ENCODE measurements at places on chromosomes 16 and 17. TPM values are rescaled to one million over a fixed set of nuclear protein-coding genes. Genes with fewer than 3 reads are reported as not detected.

Gene TEX19
- total RNA-seq, result 0.24 TPM

Gene KRTAP1-1
- total RNA-seq, result not detected

Gene CDR2L
- total RNA-seq, result 15.1 TPM

Gene TAC4
- total RNA-seq, result not detected

Gene OTOA
- total RNA-seq, result not detected

Gene AARSD1
- 32.6 TPM for total RNA-seq

Gene ABI3
- not detected for total RNA-seq

Gene TTYH2
- total RNA-seq, result 2.9 TPM

Gene CLEC3A
- not detected for total RNA-seq

Gene TMEM95
- total RNA-seq, result 0.50 TPM

Gene HBA1
- not detected for total RNA-seq

Gene TMC5
- 22.1 TPM for total RNA-seq

Gene CMTM2
- 0.65 TPM for total RNA-seq

- no peak for DNase-seq
Observed at GRCh38 chr17:29430275-29430674, 40.1 kb downstream of the TAOK1 start.

DNA sequence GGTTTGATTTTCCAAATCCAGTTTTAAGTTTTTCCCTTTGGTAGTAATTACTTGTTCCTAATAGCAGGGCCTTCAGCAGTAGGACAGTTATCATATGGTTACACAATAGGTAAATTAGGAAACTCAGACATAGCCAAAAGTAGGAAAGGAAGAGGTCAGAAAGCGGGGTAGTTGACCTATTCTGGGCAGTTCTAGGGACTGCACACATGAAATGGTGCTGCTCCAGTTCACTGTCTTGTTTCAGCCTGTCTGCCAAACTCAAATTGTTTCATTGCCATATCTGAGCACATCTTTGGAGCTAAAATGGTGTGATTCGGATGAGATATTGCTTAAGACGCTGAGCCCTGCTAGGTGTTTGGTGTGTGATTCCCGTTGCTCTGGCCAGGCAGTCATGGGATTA, 56.7 kb downstream of the TANGO6 start:
- DNase-seq, result no peak

DNA sequence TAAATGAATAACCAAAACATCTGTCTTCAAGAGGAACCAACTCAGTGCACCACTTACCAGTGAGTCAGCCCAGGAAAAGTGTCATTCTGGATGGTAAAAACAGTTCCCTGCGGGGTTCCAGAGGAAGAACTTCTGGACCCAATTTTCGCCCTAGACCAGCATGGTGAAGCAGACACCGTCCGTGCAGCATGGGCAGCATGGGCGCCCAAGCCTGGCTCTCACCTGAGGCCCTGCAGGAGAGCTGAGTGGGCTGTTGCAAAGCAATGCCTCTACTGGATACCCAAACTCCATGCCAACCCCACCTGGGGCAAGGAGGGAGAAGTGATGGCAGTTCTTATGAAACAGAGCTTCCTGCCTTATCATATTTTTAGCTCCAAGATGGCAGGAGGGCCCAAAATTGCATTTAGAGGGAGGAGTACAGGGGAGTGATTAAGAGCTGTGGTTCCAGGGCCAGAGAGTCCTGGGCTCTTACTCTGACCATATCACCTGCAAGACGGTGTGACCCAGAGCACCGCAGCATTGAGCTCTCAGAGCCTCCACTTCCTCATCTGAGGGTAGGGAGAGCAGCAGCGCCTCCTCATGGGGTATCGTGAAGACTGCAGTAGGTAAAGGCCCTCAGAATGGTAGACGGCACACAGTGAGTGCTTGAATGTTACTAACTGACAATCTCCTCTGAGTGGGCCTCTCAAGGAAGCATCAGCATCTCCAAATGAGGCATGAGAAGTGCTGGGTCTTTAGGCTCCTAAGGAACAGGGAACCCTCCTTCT, 16.6 kb upstream of the INPP5K start:
- no peak for DNase-seq

DNA sequence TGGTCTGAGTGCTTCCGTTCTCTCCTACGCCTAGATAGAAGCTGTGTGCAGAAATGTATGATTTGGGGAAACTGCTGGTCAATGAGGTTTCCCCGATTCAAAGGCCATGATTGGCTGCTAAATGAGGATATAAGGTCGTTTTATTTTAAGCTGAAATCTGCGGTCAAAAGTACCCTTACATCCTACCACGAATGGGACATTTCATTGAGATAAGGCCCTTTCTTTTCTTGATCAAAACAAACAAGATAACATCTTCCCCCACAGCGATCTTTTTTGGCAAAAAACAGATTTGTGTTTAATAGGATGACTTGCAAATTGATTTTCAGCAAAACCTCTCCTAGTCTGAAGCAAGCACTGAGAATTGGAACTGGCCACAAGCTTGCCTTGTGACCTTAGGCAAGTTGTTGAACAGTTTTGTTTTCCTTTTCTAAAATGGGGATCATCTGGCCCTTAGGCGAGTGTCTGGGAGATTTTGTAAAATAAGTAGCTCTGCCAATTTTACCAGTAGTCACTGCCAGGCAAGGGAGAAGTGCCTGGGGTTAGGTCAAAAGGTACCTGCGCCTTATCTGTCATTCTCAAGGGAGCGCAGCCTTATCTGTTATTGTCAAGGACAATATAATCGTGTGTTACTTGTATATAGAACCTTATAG, 635 bp downstream of the SCPEP1 start:
- no peak for DNase-seq

GRCh38 chr17:32833076-32833475, 43.8 kb downstream of the MYO1D start:
- no peak for DNase-seq

DNA sequence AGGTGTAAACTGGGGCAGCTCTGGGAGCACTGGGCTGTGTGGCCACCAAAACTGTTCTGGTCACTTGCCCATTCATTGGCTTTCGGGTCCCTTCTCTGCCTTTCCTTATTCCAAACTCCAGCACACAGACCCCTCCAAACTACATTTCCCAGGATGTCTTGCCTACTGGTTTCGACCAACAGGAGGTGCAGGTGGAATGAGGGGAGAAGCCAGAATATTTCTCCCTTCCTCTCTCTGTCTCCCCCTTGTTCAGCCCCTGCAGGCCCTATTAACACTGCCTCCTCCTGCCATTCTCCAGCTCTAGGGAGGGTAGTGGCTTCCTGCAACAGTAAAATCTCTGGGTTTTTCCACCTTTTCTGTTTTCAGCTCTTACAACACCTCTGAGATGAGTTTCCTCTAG, 13.2 kb upstream of the NAGPA start:
- no peak for DNase-seq

GRCh38 chr17:39928858-39929645, 1.5 kb downstream of the LRRC3C start:
- peak; percentile 96 for DNase-seq

DNA sequence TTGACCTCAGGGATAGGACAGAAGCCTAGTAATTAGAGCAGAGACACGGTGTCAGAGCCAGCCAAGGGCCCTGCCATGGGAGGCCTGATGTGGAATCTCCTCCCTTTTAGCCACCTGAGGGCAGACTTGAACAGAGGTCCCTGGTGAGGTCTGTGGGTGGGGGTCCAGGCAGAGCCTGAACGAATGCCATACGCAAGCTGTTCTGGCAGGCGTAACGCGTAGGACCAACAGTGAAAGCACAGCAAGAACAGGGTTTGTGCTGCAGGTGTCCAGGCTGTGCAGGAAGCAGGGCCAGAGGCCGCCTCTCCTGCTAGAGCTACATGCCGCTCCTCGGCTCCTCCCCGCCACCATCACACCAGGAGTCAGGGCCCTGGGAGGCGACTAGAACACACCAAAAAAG, 81.9 kb upstream of the TBX2 start:
- DNase-seq, result no peak

- DNase-seq, result no peak
Observed at GRCh38 chr17:38353086-38353604, 1.5 kb downstream of the SOCS7 start.

DNA sequence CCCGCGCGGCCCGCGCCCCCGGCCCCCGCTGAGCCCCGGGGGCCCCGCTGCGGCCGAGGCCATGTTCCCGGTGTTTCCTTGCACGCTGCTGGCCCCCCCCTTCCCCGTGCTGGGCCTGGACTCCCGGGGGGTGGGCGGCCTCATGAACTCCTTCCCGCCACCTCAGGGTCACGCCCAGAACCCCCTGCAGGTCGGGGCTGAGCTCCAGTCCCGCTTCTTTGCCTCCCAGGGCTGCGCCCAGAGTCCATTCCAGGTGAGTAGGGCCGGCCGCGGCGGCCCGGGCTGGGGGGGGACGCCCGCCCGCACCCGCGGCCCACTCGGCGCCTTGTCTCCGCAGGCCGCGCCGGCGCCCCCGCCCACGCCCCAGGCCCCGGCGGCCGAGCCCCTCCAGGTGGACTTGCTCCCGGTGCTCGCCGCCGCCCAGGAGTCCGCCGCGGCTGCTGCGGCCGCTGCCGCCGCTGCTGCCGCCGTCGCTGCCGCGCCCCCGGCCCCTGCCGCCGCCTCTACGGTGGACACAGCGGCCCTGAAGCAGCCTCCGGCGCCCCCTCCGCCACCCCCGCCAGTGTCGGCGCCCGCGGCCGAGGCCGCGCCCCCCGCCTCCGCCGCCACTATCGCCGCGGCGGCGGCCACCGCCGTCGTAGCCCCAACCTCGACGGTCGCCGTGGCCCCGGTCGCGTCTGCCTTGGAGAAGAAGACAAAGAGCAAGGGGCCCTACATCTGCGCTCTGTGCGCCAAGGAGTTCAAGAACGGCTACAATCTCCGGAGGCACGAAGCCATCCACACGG, 504 bp downstream of the MAZ start:
- DNase-seq, result peak; percentile 78

DNA sequence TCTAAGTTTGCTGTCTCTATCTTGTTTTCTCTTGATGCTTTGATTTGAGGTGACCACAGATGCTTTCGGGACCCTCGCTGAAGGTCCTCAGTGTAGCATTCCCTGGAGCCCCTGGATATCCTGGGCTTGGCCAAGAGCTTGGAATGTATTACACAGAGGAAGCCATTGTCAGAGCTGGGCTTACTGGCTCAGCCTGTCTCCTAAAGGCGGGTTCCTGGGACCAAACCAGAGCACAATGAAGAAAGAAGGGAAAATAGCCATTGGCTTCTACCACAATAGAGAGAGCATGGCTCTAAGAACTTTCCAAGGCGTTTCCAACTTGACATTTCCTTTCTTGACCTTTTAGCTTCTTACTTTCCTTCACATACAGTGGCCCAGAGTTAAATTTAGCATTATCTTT, 229.3 kb downstream of the HS3ST3A1 start:
- DNase-seq, result no peak

DNA sequence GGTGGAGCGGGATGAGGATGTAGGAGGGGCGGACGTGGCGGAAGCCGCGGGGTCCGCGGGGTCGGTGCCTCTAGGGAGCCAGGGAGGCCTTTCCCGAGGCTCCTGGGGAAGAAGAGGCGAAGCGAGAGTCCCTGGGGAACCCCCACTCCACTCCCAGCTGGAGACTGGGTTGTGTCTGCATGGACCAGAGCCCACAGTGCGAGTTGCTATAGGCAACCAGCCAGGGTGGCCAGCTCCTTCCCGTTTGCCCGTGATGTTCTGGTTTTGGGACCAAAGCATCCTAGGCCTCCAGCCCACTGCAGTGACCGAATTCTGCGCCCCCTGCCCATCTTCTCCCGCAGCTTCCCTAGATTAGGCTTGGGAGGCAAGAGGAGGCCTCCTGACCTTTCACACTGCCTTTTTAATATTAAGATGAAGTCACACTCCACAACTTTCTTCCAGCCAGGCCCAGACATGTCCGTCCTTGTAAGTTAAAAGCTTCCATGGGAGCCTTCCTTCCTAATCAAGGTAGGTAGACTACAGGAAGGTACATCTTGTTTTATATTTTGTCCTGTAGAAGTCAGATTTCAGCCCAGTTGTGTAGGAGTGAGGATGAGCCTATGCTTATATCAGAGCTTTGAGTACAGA, 469 bp downstream of the AMZ2 start:
- no peak for DNase-seq

GRCh38 chr17:68033636-68034451, 1.7 kb upstream of the KPNA2 start:
- peak; percentile 55 for DNase-seq

DNA sequence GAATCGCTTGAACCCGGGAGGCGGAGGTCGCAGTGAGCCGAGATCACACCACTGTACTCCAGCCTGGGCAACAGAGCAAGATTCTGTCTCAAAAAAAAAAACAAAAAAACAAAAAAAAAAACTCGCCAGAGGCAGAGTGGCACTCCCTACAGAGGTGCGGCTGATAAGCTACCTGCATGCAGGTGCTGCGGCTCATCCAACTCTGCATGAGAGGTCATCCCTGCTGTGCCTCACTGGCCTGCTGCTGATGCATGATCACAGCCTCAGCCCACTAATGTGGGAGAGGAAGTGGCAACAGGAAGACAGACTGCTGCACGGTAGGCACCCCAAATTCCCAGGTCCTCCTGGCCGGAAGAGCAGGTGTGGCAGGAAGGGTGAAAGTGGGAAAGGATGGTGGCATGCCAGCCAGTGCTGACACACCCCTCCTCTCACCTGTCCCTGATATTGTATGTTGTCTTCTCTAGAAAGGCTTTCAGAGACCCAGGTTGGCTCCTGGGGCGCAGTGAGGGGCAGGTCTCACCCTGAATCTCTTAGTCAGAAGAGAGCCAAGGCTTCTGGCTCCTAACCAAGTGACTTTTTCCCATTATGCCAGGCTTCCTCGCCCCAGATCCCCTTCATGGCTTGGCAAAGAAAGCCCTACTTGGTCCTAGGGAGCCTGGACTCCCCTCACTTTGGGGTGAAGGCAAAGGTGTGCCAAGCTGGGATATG, 11.8 kb downstream of the NXPH3 start:
- DNase-seq, result no peak

GRCh38 chr17:5798094-5798493, 213.8 kb upstream of the NLRP1 start:
- DNase-seq, result no peak

GRCh38 chr16:27646806-27647205, 96.9 kb downstream of the KATNIP start:
- DNase-seq, result no peak

GRCh38 chr17:79919164-79919585, 79.9 kb upstream of the CBX4 start:
- DNase-seq, result peak; percentile 80

- no peak for DNase-seq
Observed at GRCh38 chr16:3171181-3171854, 16.7 kb upstream of the OR1F1 start.

DNA sequence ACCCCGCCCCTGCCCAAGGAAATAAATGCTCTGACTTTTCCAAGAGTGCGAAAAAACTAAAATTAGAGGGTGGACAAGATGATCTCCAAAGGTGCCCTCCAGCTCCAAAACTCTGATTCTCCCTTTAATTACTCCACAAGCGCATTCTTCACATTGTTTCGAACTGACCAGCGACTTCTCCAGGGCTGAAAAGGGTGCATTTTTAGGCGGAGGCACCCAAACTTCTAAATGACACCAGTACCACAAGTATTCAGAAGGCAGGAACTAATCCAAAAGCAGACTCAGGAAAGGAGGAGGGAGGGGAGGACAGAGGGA, 750 bp downstream of the ZFHX3 start:
- peak; percentile 94 for DNase-seq

- no peak for DNase-seq
Observed at GRCh38 chr16:27441998-27442397, 40.0 kb downstream of the IL21R start.

- no peak for DNase-seq
Observed at GRCh38 chr16:58475091-58475619, 24.8 kb upstream of the NDRG4 start.

Measured in PC-9 (cell line).